ENCODE measurements at places on chromosomes 1 and 21.

GRCh38 chr1:212281590-212281989 lies 3.6 kb upstream of the PPP2R5A start:
- no peak for DNase-seq

DNA sequence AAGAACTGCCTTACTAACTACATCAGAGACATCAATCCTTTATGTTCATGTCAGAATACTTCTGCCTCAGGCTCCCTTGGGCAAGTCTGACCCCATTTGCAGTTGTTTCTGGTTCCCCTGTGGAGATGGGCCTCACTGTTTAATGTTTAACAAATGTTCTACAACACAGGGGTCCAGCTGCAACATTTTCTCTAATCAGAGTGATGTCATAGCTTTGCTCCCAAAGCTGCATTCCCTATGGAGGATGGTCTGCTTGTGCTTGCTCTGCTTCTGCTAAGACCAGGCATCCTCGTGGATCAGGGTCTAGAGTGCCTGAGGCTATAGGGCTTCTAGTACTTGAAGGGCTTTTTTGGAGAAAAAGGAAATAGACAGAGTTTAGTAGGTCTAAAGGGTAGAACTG lies 1071.2 kb downstream of the TTLL7 start:
- DNase-seq: no peak

- no peak for DNase-seq
Measured at GRCh38 chr1:5910276-5910620, 82.0 kb downstream of the NPHP4 start.

DNA sequence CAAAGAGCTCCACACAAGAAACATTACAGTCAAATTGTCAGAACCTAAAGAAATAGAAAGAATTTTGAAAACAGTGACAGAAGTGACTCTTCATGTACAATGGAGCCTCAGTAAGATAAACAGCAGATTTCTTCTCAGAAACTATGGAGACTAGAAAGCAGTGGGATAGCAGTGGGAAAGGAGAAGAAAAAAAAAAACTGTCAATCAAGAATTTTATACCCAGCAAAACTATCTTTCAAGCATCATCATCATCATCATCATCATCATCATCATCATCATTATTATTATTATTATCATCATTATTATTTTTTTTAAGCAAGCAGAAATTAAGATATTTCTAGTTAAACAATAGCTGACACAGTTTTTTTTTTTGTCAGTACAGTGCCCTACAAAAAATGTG lies 24.2 kb downstream of the CEP170 start:
- no peak for DNase-seq

DNA sequence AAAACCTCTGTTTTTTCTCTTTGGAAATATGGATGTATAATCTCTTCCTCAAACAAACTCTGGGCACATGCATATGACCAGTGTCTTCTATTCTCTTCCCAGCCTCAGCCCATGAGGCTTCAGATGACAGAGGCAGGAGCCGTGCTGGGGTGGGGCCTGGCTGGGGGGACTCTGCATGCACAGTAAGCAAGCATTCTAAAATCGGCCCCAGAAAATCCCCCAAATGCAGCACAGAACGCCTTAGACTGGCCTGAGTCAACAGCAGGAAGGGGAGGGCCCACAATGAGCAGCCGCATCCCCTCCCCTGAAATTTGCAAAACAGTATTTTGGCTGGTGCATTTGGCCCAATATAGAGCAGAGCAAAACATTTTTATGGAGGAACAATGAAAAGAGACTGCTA lies 47.8 kb downstream of the ITPKB start:
- peak; percentile 57 for DNase-seq

DNA sequence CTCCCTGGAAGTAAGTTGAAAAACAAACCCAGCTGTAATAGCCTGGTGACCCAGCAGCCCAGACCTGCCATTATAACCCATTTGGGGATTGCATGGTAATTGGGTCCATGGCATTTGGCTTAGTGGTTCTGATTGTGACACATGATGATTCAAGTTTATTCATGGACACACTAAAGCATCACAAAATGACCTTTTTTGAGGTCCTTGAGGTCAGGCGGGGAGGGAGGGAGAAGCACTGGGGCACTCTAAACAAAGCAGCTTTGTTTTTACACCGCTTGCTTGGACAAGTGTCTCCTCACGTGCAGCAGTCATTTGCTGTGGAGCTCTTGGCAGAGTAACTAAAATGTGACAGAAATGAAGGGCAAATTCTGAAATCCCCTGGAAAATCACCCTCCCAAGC lies 241.0 kb upstream of the SGIP1 start:
- no peak for DNase-seq

GRCh38 chr1:224300346-224300745 lies 29.6 kb downstream of the NVL start:
- no peak for DNase-seq

GRCh38 chr1:33396188-33397124 lies 34.4 kb downstream of the PHC2 start:
- DNase-seq: no peak
